ENCODE measurements at places on chromosomes 6 and 20.

DNA sequence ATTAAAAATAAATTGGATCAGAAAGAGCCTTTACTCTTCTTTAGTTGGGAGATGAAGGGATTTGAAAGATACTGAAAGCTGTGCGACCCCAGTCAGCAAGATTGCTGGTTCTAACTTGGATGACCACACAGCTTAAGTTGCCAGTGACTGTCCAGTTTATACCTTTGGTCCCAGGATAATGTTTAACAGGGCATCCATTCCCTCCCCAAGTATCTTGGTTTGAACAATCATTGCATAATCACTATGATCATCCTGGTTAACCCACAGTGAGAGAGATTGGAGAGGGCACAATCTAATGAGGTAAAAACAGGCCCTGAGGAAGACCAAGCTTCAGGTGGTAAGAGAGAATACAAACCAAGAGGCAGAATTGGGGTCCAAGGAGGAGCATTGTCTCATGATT is 798.3 kb downstream of the MAFB start:
- DNase-seq, result no peak

- peak; percentile 51 for DNase-seq
These were observed 1.1 kb downstream of the ESR1 start for GRCh38 chr6:151808371-151809241.

DNA sequence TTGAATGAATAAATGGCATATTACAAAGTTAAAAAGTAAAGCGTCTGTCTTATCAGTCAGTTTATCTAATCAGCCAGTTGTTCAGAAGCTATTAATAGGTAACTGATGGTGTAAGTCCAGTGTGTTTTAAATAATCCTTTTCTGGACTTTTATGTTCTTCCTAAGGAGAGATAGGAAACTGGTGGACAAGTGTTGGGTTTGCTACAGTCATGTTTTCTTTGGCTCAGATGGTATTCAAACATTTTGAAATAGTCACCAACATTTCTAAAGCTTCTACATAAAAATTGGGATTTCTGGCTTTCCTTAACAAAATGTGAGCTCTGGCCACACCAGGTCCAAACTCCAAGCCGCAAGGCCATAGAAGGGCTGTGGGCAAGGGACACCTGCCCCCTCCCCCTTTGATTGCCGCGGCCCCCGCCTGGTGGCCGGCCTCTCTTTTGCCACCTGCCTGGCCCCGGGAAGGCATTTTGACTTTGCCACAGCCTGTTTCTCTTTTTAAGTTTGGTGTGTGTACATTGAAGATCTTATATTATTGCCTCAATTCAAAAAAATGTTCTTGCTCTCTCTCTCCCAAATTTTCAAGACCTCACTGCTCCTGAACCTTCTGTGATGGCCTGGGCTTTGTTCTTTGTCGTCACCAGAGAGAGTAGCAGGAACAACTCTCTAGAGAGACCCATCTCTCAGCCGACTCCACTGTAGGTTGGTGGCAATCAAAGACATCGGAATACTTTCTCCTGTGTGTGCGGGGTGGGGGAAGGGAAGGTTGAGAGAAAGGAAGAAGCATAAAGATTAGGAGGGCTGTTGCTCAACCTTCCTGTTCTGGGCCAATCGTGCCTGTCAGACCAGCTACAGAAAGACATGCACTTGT is 84.0 kb upstream of the ZNF217 start:
- peak; percentile 52 for DNase-seq

GRCh38 chr20:41228858-41229257 is 88.7 kb downstream of the ZHX3 start:
- no peak for DNase-seq

- no peak for DNase-seq
These were observed 122.6 kb downstream of the OPRM1 start for GRCh38 chr6:154161689-154162088.

DNA sequence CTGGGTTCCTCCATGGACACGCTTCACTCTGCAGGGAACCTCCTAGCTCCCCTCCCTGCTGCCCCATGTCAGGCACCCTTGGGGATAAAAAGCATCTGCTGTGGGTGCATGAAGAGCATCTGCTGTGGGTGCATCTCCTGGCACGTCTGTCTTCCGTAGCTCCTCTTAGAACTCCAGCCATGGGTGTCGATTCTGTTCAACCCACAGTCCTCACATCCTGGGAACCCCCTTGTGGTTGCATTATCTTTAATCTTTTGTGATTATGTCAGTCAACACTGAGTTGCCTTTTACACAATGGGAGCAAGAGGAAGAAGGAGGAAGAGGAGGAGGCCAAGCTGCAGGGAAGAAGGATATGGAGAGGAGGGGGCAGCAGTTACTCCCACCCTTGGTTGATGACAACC is 24.1 kb upstream of the CCR6 start:
- DNase-seq, result no peak

GRCh38 chr6:33123732-33124524 is 48.1 kb downstream of the HLA-DPB1 start:
- peak; percentile 89 for DNase-seq

GRCh38 chr6:3857468-3858456 is 8.6 kb downstream of the FAM50B start:
- DNase-seq, result no peak

DNA sequence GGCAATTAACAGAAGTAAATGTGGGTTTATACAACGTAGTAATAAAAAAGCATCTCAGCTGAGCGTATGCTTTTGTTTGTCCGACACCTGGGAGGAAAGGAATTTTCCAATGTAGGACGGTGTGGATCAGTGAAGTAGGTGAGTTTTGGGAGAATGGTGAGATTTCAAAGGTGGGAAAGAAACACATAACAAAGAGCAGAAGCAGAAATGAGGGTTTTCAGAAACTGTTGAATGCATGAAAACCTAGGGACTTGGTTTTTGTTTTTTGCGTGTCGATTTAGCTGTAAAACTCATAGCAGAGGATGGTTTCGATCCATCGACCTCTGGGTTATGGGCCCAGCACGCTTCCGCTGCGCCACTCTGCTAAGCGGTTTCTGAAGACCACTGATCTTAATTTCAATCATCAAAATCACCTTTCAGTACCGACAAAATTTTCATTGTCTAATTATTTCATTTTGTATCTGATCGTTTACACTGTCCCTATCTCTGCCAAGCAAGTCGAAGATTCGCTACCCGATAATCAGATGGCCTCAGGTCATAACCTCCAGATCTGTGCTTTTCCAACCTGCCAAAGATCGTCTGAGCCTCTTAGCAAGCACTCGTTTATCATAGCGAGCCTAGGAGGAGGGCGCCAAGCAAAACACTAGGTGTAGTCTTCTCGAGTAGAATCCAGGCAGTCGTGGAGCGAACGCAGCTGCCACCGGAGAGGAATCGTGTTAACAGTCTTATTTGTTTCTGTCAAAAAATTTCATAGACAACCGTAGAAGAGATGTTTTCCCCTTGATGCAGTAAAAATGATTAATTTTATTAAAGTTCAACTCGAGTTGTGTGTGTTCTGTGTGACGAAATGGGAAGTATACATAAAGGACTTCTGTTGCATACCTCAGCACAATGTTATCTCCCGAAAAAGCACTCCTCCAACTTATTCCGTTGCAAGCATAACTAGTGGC is 20.9 kb upstream of the POM121L2 start:
- peak; percentile 77 for DNase-seq

DNA sequence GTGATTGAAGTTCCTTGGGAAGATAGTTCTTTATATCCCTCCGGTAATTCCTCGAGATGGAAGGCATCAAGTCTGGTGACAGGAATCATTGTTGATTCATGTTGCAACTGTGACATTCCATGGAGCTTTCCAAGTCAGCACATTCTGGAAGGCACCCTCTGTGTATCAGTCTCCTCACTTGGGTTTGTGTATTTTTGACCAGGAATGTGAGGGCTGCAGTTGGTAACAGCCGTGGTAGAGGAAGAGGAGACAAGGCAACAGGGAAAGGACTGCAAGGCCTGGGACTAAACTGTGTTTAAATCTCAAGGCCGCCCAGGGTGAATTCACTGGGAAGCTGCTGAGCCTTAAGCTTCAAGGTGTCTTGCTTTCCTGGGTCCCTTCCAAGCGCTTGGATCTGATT is 99.0 kb downstream of the CLIC5 start:
- no peak for DNase-seq

- no peak for DNase-seq
These were observed 39.8 kb downstream of the HIVEP1 start for GRCh38 chr6:12051861-12052368.

DNA sequence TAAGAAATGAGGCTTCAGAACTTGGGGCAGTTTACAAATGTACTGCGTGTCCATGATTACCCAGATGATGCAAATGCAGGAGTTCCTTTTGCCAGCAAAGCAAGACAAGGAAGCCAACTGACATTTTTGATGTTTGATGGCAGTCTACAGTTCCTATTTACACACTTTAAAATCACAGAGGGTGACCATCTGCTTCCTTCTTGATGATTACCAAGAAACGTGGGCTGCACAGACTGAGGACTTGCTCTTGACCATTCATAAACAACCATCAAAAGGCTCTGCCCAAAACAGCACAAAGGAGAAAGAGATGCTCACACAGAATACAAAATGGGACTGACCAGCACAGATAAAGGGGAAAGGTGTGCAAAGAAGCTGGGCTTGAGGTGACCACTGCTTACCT is 79.8 kb upstream of the TRAF3IP2 start:
- no peak for DNase-seq

DNA sequence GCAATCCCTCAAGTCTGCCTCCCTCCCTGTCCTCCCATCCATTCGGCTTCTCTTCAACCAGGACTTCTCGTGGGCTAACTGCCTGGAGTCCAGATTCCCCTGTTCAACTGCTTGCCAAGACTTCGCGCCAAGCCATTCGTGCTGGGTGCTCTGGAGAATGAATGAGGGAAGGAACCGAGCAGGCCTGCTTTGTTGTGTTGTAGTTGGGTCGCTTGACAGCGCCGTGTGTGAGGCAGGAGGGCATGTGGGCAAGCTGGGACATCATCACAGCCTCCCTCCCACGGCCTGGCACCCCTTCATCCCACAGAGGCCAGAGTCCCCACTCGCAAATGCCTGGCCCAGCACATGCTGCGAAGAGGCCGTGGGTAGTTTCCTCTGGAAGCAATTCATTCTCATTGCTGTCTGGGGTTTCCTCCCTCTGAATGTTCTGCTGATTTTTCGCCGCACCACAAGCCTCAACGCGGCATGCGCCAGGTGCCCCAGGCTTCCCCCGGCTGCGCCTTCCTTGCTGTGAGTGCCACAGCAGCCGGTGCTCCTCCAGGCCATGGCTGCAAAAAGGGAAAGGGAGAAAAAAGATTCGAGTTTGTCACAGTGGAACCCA is 336.0 kb downstream of the QKI start:
- DNase-seq, result no peak

DNA sequence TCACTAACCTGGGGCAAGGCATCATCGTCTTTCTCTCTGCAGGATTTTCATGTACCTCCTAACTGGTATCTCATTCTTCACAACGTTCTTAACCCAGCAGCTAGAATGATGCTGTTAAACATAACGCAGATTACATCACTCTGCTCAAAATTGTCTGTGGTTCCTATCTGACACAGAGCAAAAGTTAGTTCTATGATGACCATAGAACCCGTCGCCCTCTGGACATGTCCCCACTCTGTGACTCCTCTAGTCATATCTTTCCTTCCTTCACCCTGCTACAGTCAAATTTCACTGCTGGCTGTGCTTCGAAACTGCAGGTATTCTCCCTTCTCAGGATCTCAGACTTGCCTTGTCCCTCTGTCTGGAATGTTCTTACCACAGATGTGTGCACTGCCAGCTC is 87.4 kb upstream of the TPD52L1 start:
- DNase-seq, result no peak

DNA sequence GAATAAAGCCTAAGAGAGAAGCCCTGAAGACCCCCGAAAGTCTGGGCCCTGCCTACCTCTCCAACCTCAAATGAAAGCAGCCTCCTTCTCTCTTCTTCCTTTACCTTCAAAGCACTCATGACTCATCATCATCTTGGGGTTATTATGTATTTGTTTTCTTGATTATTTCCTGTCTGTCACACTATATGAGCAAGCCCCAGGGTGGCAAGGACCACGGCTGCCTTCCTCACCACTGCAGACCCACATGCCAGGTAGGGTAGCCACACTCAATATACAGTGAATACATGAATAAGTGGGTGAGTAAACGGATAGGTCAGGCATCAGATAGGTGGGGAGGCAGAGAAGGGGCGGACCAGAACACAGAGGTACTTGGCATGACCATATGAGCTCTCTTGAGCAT is 8.8 kb downstream of the WFDC3 start:
- DNase-seq, result no peak

DNA sequence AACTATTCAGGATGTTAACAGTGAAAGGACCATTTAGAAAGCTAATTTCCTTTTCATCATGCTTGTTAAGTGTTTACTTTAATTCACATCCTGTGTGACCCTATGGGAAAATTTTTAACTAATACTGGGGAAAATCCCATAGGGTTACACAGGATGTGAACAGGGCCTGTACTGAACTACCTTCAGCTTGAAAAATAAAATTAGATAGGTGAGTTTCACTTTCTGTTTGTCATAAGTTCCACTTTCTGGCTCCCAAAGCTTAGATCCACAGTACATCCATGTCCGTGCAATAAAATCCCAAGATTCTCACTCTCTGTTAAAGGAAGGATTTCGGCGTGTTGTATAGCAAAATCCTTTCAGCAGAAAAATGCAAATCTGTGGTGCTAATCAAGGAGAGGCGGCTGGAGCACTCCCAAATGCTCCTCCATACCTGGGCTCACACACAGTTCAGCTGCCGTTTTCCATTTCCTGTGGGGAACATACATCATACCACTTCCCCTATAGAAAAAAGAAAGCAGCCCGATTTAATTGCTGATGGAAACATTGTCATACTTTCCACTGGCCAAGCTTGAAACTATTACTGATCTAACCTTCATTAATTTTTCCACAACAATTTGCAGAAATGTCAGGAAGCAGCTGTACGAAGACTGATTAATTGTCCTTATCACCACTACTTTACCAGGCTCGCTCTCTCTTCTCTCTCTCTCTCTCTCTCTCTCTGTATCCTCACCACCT is 125.2 kb downstream of the HIVEP2 start:
- no peak for DNase-seq

DNA sequence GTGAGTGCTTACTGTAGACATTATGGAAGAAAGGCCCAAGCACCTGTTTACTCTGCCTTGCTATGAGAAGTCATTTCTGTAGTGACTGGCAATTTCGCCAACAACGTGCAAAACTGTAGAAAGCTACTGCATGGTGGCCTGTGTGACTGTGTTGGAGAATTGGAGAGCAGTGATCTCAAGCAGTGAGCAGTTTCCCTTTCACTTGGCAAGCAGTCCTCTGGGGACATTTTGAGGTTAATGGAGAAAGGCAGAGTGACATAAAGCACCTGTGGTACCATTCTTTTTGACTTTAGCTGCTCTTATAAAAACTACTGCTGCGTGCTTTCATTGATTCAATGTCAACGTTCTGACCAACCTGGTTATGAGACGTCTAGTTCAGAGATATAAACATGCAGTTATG is 382.6 kb upstream of the JAG1 start:
- DNase-seq, result no peak

Measured in GM23338 (cell line).